Stimulated activated CD4-positive, alpha-beta T cell treated with anti-CD3 and anti-CD28 coated beads, Interleukin-15, amount 100 ng/mL, for 48 hours (primary cell): ENCODE measurements at places on chromosomes 2 and 18.

GRCh38 chr2:217954051-217954450 lies 48.7 kb downstream of the TNS1 start:
- no peak for DNase-seq

GRCh38 chr2:186027922-186028321 lies 289.3 kb downstream of the FSIP2 start:
- DNase-seq, result no peak

- no peak for DNase-seq
Observed at GRCh38 chr18:1965541-1965940, 605.8 kb downstream of the METTL4 start.

GRCh38 chr2:102283996-102284395 lies 27.4 kb upstream of the IL1RL1 start:
- DNase-seq, result no peak

DNA sequence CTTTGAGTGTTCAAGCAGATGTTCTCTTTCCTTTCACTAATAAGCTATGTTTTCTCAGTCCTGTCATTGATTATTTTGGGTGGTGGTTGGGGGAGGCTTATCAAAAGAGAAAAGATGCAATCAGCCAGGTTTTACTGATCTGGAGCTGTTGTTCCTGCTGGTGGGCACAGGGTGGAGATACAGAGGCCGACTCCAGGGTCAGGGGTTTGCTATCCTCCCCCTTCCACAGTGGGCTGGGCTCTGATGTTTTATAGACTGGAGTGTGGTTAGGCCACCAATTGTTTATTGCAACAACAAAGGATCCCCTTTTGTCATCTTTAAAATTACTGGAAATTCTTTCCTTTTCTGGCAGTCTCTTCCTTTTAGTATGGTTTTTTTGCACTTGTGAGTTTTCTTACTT lies 120.5 kb downstream of the TANC1 start:
- DNase-seq, result no peak

DNA sequence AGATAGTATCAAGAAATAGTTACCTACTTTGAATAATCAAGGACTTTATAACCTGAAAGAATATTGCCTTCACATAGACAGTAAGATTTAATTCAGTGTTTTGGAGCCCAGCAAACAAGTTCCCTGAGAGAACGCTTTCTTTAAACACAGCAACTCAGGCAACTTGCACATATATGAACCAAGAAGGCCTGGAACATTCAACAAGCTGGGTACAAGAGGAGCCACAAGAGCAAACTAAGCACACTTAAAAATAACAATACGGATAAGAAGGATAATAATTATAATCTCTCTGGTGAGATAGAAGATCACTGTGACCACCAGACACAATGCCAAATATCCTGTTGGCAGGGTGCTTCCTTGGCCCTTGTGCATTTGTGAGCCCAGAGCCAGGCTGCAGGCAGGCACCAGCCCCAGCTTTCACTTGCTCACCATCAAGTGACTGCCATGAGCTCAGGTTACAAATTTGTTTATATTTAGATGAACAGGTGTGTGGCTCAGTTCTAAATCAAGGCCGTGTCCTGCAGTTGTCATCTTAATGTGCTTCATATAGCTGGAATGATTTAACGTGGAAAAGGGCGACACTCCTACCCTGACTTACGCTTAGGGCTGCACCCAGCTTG lies 446.6 kb downstream of the IRS1 start:
- DNase-seq, result no peak

DNA sequence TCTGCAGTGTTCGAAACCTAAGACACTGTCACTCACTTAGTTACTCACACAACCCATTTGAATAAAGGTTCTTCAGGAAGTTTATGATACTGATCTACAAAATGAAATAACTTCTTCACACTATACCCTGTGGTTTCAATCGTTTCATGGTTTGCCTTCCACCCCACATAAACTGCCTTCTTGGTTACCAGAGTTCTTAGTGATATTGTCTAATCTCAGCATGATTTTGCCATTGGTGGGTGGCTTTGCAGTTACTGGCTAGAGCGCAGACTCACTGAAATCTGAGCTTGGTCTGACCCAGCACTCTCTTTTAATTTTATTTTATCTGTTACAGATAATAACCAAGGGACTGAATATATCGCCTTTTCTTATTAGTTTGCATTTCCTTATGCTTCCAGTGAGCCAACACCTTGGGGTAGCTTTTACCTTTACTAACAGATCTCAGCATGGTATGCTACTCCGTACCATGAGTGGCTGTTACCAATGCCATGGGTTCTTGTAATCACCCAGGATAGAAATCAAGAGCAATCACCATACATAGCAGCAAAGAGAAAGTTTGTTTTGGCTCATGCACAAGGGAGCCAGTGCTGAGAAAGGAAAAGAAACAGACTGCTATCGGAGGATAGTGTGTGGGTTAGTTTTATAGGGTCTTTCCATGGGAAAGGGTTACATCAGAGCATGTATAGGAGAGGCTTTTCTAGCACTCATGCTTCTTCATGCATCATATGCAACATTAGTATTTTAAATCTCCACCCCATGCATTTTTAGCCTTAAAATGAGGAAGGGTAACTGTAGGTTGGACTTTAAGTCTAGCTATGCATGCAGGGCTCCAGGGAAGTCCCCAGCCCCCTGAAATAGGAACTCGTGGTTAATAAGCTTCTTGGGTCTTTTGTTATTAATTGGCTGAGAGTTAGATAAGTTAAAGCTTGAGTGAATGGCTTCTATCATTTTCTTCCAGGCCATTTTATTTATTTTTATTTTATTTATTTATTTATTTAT lies 33.3 kb downstream of the ANXA4 start:
- no peak for DNase-seq

GRCh38 chr2:240936106-240936505 lies 30.0 kb downstream of the CROCC2 start:
- no peak for DNase-seq
